ENCODE measurements at places on chromosomes 16 and 17.

- no peak for DNase-seq
Measured at GRCh38 chr17:4510618-4510941, 11.9 kb downstream of the SPNS2 start.

DNA sequence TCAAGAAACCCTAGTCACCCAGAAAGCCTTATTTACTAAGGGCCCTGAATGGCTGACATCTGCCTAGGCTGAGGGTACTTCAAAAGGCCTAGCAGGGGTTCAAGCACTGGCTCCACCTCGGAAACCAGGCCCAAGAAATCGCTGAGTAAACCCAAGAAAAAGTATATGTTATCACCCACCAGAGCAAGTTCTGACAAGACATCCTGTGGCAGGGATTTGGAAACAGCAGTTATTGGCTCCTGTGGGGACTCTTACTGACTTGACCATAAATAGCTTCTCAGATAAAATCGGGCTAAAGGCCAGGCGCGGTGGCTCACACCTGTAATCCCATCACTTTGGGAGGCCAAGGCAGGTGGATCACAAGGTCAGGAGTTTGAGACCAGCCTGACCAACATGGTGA is 12.2 kb downstream of the ATP6V0D1 start:
- DNase-seq = no peak

GRCh38 chr17:49114703-49115102 is 17.9 kb upstream of the B4GALNT2 start:
- DNase-seq = no peak

DNA sequence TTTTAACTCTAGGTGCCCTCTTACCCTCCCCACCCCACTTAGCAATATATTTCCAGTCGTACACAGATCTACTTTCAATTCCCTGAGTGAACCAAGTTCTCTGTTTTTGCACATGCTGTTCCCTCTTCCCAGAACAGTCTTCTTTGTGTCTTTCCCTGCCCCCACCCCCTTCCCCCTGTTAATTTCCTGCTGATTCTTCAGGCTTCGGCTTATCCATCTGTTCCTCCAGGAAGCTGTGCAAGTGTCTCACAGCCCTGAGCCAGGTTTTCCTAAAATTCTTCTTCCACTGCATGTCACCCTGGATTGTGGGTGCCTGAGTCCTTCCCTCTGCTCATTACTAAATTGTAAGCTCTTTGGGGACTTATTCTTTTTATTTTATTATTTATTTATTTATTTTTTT is 12.4 kb upstream of the SPOP start:
- no peak for DNase-seq

DNA sequence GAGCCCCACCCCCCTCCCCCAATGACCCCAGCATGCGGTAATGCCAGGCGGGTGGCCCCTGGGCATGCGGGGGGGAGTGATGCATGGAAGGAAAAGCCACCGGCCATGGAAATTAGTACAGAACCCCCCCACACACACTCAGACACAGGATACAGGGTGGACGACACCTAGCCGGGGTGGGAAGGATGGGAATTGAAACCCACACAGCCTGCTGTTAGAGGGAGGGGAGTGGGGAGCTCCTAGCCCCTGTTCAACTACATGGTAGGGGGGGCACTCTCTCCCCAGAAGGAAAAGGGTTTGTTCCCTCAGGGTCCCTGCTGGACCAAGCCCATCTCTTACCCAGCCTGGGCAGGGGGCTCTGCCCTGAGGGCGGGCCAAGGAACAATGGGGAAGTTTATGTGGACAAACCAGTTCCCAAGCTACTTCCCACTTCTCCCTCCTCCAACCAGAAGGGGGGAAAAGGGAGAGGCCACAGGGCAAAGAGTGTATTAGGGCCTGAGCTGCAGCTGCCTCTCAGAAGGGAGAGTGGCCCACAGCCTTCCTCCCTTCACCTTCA is 5.2 kb downstream of the TMUB2 start:
- DNase-seq = peak; percentile 54

DNA sequence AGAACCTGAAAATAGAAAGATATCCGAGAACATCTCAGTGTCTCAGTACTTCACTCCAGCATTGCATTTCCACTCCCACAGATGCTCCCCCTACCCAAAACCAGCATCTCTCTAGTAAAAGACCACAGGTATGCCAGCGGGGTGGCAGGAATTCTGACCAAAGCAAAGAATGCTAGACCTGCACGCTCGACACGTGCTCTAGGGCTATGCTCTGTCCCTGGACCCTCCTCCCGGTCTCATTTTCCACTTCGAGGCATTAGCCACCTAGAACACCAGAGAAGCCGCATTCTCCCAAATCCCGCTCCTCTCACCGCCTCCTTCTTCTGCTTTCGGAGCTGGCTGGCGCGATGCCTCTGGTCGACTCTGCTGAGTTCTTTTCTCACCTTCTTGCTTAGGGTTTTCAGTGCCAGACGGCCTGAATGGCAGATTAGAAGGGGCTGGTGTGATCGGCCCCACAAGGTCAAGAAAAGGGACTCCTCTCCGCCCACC is 487 bp downstream of the TSR1 start:
- peak; percentile 17 for DNase-seq

Measured in iPS-NIHi11 (cell line).